ENCODE measurements at places on chromosomes 7 and 10.
A peak's percentile ranks its signal among the peaks of the same experiment; 100 is the strongest.

DNA sequence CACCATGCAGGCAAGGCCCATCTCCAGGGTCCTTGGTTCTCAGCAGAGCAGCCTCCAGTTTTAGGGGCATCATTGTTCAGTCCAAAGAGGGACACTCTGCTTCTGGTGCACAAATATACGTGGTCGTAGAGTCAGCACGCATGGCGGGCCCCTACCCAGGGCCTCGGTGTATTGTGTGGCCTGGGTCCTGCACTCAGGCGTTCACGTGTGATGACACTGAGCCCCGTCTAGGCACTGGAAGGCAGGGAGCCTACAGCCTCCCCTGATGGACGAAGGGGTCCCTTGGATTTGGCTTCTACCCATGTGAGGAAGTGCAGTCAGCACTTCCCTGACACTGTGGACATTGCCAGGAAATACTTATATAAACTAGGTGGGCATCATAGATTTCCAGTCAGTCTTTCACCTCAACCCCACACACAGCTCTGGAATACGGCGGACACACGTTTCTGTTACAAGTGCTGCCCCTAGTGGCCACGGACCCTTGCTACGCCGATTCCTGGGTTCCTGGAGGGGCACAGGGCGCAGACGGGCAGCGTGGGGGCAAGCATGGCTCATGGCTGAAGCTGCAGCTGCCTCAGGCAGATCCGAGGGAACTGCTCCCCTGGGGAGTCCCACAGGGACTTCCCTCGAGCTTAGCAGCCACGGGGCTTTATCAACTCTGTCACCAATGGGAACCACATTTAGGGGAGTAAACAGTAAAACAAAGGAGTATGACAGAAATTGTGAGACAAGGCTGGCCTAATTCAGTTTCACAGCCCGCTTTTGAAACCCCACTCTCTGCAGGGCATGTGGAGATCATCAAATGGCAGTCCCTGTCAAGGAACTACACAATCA is 25.4 kb downstream of the AIFM2 start:
- DNase-seq: no peak

GRCh38 chr7:10708447-10708846 is 265.2 kb upstream of the PHF14 start:
- no peak for DNase-seq

DNA sequence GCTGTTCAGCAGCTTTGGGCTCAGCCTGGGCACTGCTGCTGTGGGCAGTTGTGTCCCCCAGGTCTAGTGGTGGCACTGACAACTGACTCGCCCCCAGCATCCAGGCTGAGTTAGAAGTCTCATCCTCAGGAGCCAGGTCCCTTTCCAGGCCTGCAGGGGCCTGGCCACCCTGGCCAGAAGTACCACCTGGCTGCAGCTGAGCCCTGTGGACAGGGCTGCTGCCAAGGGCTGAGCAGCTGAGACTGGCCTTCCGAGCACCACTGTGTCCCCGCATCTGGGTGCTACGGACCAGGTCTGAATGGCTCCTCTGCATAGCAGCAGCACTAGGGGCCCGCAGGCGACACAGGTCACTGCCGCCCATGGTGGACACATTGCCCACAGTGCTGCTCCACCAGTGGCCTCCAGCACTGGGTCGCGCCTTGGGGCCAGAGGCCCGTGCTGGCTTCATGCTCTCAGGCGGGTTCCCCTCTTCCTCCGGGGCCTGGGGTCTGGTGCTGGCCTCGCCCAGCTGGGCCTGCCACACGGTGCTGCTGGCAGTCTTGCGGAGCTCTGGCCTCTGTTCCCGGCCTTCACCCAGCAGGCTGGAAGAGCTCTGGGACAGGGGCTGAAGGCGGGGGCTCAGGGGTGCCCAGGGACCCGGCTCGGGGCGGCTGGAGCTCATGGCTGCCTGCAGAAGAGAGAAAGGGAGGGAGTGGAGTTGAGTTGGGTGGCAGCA is 6.2 kb downstream of the GPRIN2 start:
- peak; percentile 20 for DNase-seq

DNA sequence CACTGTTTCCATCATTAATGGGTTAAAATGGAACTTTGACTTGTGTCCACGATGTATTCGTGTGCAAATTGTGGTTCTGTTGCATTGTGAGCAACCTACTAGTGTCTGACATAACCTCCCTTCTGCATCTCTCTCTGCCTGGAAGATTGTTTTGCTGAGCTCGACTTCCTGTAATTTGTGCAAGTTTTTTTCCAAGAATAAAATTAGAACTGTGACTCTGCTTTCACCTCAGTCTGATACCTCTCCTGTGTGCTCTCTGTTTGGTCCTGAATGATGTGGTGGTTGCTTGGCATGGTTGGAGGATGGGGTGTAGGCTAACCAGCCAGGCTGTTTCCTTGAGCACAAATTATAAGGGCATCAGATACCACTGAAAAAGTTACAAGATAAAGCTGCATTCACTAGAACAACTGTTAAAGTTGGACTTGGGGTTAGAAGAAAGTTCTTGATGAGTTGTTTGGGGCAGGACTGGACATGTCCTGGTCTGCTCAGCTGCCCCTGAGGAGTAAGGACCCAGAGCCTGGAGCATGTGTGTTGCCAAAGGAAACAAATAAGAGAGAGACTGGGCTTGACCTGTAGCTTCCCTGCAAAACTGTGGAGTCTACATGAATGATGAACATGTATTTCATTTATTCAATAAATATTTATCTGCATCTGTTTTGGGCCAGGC is 1.9 kb upstream of the VOPP1 start:
- DNase-seq: no peak

DNA sequence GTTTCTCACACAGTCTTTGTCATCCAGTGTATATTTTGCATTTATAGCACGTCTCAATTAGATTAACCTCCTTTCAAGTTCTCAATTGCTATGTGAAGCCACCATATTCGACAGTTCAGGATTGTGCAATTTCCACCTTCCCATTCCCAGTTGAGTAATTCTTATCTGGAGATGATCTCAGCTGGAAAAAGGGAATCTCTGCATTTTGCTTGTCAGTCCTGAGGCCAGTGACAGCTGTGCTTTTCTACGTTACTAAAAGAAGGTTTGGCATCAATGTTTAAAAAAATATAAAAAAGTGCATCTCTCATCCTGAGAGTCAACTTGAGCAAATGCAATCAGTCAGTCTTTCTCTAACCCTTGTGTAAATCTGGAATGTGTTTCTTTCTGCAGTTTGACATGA is 247.7 kb downstream of the PRKG1 start:
- no peak for DNase-seq

DNA sequence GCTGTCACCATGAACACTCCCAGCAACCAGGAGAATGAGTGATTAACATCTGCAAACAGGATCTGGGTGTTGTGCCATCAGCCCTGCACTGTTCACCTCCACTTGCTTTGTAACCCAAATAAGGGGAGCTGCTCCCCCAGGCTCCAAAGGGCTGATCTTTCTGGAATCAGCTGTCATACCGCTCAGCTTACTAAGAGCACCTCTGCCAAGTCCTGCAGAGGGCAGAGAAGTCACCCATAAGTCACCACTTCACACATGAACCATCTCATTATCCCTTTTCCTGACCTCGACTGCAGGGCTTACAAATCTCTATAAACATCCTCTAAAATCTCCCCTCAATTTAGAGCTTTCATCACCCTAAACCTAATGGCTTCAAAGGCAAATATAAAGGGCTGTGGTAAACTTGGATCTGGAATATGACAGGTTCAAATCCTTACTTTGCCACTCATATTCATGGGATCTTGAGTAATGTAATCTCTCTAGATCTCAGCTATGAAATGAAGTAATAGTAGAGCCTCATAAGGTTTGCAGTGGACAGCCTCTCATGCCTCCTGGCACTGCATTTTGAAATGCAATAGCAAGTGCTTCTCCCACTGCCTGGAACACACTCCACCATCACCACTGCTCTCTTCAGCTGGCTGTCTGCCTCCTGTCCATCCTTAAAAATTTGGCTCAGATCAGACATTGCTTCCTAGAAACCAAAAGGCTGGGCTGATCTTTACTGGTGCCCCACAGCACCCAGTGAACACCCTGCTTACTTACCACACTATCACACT is 38.8 kb downstream of the ERLIN1 start:
- DNase-seq: no peak

- DNase-seq: no peak
Measured at GRCh38 chr10:112672706-112673105, 225.7 kb downstream of the VTI1A start.

DNA sequence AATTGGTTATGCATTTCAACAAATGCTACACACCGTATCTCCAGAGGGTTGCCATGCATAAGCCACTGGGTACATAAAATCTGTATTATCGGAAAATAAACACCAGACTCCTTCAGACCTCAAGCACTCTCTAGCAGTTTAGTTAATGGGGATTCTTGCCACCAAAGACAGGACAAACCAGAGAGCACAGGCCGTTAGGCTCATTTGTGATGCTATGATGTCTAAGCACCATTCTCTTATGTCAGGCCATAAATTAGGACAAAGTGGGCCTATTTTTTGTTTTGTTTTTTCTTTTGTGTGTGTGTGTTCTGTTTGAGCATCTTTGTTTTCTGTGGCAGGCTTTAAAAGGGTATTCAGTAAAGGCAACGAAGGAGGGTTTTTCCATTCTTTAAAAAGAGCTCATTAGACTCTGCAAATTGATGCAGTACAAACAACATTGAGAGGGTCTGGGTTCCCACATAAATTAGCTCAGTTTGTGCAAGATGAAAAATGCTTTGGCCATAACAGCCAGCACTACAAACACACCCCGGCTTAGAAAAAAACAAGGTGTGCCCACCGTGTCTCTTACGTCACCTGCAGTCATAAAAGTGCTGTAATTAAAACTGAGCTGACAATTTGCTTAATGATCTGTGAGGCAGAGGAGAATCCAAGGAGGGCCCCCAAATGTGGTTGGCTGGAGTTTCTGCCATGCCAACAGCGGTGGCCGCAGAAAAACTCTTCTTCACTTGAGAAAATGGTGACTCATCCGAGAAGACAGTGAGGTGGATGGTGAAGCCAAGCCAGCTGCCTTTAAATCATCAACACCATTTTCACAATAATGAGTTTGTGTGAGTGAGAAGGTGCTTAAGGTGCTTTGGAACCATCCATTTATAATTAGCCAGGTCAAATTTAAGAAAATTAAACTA is 297.9 kb downstream of the GATA3 start:
- no peak for DNase-seq

- DNase-seq: no peak
Measured at GRCh38 chr7:38675494-38676106, 44.4 kb upstream of the AMPH start.

DNA sequence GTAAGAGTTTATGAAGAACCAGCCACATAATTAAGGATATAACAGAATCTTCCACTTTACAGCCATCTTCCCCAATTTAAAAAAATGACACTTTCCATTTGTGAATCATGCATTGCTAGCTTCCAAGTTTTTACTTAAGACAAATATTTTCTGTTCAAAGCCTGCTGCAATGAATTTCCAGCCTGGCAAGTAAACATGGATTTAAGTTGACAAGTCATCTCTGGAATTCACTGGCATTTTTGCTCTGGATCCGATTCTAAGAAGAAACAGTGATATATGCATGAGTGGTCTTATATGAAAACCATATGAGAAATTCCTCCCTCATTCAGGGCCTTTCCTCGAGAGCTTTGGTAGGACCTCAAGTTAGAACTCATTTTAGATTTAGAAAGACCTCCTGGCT is 116.1 kb upstream of the CDCA7L start:
- no peak for DNase-seq

DNA sequence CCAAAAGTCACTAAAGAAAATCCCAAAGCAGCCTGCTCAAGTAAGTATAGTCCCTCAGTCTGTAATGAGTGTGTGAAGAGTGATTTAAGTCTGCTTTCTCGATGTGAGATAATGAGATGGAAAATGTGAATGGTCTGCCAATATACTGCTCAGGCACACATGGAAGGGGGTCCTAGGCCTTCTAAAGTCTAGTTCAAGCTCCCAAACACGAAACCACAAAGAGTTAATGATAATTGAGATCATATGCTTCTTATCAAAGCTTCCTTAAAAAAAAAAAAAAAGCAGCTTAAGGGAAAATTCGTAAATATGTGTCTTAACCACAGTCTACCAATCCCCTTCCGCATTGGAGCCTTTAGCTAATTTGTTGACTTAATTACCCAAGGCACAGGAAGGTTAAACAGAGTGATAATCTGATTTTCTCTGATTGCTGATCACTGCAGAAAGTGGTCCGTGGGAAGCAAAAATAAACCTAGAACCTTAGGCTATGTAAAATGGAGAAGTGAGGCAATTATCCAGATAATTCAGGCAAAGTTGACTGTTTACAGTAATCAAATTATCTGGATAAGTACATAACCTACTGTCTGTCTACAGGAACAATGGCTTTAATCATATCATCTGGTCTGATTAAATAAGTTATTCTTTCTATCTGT is 172.9 kb downstream of the MBL2 start:
- no peak for DNase-seq

DNA sequence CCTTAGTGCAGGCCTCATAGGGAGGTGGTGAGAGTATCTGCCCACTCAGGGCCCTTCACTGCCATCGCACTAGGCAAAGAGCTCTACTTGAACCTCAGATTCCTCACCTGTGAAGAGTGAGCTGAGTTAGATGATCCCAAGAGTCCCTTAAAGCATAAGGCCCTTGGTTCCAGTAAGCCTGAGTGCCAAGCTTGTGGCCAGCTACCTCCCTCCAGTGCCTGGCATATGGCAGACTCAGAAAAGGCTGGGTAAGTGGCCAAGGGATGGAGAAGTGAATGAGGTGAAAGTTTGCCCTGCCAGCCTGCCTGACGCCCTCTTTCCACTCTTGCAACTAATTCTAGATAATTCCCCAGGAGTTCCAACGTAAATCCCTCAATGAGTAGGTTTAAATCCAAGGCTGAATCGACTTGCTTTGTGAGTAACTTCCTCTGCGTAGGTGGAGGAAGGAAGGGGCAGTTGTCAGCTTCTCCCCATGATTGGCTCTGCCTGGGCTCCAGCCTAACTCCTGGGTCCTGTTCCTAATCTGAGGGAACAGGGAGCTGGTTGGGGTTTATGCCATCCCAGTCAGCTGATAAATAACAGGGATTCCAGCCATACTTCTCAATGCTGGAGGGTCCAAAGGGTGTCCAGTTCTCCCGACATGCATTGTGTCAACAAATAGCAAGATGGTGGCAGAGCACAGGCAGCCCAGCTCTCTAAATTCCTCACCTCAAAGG is 14.2 kb downstream of the DUSP5 start:
- DNase-seq: no peak

GRCh38 chr10:3592424-3592823 is 192.6 kb downstream of the KLF6 start:
- no peak for DNase-seq

DNA sequence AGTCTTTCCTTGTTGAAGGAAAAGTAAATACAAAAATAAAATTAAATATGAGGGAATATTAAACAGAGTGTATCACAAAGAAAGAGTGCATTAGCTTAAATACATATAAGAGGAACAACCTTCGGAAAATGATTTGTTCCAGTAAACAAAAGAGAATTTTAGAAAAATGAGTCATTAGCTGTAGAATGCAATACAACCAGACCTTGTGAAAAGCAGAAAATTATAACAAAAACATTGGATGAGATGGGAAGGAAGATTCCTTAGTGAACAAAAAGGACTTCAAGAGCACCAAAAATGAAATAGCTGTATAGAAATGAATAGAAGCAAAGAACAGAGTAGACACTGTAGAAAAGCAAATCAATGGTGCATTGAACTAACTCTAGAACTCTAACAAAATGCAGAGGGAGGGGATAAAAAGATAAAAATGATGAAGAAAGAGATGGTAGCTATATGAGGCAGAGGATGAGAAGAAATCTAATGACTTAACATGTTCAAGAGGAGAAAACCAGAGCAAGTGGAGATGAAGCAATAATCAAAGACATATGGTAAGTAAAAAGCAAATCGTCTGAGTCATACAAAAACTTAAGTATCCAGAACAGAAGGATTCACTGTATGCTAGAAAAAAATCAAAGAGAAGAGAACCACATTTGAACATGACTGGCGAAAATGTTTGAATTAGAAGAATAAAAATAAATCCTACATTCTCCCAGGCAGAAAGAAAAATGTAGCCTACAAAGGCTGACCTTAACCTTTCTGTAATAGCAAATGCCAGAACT is 190.5 kb downstream of the TMEM26 start:
- no peak for DNase-seq

All from omental fat pad (tissue), 4 donors.